ENCODE measurements at places on chromosomes 1 and 21.
A peak's percentile ranks its signal among the peaks of the same experiment; 100 is the strongest.

GRCh38 chr1:231508497-231508896, 20.0 kb upstream of the TSNAX start:
- H3K4me1 ChIP-seq: no peaks in the 10 kb centered on the region
- no peak overlapping the region for H3K4me3 ChIP-seq
- H3K36me3 ChIP-seq: no peaks in the 10 kb centered on the region

DNA sequence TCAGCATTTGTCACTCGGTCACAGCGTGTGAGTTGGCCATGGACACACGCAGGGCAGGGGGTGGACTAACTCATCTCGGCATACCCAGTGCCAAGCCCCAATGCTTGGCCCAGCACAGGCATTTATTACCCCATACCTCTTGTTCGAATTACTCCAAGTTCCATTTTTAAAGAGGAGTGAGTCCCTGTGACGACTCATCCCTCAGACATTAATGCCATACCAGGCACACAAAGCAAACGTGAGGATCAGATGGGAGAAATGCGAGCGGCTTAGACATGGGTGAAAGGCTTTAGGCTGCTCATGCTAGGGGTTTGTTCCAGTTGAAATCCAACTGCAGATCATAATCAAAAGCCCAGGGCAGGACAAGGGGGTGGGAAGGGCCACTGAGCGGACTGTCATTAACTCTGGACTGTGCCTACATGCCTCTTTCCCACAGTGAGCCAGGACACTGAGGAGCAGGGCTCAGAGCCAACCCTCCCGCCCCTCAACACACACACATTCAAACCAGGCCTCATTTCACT, 118.5 kb upstream of the NGF start:
- no peak overlapping the region for H3K4me3 ChIP-seq
- DNase-seq: no peak
- no peaks in the 10 kb centered on the region for H3K36me3 ChIP-seq
- peaks cover 3% of the 10 kb centered on the region for H3K27me3 ChIP-seq
- H3K27ac ChIP-seq: no peak overlapping the region

DNA sequence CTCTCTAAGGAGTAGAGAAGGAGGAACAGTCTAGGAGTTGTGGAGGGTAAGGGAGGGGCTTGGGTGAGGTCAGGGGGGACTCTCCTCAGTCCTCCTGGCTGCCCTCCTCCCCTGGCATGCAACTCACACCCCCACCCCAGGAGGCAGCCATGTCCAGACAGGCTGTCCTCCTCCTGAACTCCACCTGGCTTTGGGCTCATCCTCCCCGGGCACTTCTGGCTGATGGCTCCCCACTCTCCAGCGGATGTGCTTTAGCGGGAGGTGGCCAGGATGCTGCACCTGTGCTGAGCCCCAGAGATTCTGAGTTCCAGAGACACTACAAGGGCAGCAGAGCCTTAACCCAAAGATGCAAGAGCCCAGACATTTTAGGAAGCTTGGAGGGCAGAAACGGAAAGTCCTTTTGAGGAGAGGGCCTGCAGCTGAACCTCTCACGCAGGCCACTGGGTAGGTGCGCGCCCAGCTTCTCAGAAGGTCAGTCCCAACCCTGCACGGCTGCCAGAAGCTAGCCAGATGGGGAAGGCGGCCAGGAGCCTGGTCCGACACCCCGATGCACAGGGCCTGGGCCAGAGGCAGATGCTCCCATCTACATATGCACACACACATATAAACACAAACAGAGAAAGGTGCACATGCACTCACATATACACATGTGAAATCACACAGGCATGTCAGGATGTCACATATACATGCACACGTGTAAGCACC, 83.4 kb downstream of the PDE9A start:
- no peak for DNase-seq
- no peaks in the 10 kb centered on the region for H3K27me3 ChIP-seq
- H3K27ac ChIP-seq: no peak overlapping the region
- H3K36me3 ChIP-seq: peaks cover 47% of the 10 kb centered on the region
- H3K4me3 ChIP-seq: no peak overlapping the region

GRCh38 chr21:22795644-22796043, 1797.4 kb downstream of the NCAM2 start:
- no peak overlapping the region for H3K4me3 ChIP-seq
- DNase-seq: no peak

GRCh38 chr1:183607322-183607980, 17.2 kb upstream of the NCF2 start:
- H3K27me3 ChIP-seq: no peaks in the 10 kb centered on the region
- H3K27ac ChIP-seq: no peak overlapping the region
- H3K4me3 ChIP-seq: no peak overlapping the region
- no peaks in the 10 kb centered on the region for H3K36me3 ChIP-seq
- peaks cover 9% of the 10 kb centered on the region for H3K4me1 ChIP-seq

DNA sequence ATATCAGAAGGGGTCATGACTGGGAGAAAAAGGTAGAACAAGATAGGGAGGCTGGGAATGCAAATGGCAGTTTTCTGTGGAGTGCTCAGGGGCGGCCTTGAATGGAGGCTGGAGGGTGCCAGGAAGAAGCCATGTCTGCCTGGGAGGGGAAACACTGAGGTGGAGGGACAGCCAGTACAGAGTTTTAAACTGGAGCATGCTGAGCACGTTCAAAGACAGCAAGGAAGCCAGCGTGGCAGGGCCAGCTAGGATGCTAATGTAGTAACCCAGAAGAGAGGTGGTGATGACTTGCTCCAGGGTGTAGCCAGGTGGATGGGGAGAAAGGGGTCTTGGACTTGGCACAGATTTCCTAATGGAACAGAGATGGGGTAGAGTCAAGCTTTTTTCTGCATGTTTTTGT, 445.8 kb upstream of the VAMP3 start:
- H3K4me3 ChIP-seq: no peak overlapping the region
- DNase-seq: no peak
- H3K27me3 ChIP-seq: no peaks in the 10 kb centered on the region
- no peaks in the 10 kb centered on the region for H3K36me3 ChIP-seq
- H3K4me1 ChIP-seq: no peaks in the 10 kb centered on the region

GRCh38 chr1:190126728-190127127, 350.9 kb downstream of the BRINP3 start:
- H3K27me3 ChIP-seq: no peaks in the 10 kb centered on the region
- DNase-seq: no peak
- no peak overlapping the region for H3K27ac ChIP-seq
- H3K36me3 ChIP-seq: no peaks in the 10 kb centered on the region
- H3K4me1 ChIP-seq: no peaks in the 10 kb centered on the region

GRCh38 chr1:57063406-57064125, 97.8 kb upstream of the C8B start:
- DNase-seq: no peak
- H3K4me1 ChIP-seq: peaks cover 22% of the 10 kb centered on the region
- peaks cover 21% of the 10 kb centered on the region for H3K36me3 ChIP-seq
- no peak overlapping the region for H3K4me3 ChIP-seq
- H3K27ac ChIP-seq: no peak overlapping the region

- H3K4me3 ChIP-seq: no peak overlapping the region
- H3K27me3 ChIP-seq: no peaks in the 10 kb centered on the region
- no peaks in the 10 kb centered on the region for H3K36me3 ChIP-seq
Observed at GRCh38 chr21:15355066-15355465, 290.3 kb upstream of the NRIP1 start.

GRCh38 chr1:101250656-101251272, 13.9 kb downstream of the S1PR1 start:
- DNase-seq: no peak
- H3K4me1 ChIP-seq: peaks cover 13% of the 10 kb centered on the region
- H3K4me3 ChIP-seq: no peak overlapping the region
- no peaks in the 10 kb centered on the region for H3K36me3 ChIP-seq
- no peaks in the 10 kb centered on the region for H3K27me3 ChIP-seq

DNA sequence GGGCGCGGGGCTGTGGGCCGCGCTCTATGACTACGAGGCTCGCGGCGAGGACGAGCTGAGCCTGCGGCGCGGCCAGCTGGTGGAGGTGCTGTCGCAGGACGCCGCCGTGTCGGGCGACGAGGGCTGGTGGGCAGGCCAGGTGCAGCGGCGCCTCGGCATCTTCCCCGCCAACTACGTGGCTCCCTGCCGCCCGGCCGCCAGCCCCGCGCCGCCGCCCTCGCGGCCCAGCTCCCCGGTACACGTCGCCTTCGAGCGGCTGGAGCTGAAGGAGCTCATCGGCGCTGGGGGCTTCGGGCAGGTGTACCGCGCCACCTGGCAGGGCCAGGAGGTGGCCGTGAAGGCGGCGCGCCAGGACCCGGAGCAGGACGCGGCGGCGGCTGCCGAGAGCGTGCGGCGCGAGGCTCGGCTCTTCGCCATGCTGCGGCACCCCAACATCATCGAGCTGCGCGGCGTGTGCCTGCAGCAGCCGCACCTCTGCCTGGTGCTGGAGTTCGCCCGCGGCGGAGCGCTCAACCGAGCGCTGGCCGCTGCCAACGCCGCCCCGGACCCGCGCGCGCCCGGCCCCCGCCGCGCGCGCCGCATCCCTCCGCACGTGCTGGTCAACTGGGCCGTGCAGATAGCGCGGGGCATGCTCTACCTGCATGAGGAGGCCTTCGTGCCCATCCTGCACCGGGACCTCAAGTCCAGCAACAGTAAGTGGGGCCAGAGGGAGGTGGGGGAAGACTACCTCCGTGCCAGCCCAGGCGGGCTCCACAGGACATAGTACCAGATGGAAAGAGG, 808 bp downstream of the MAP3K21 start:
- no peak overlapping the region for H3K27ac ChIP-seq
- H3K4me3 ChIP-seq: peak overlapping the region; percentile 51
- H3K36me3 ChIP-seq: no peaks in the 10 kb centered on the region

DNA sequence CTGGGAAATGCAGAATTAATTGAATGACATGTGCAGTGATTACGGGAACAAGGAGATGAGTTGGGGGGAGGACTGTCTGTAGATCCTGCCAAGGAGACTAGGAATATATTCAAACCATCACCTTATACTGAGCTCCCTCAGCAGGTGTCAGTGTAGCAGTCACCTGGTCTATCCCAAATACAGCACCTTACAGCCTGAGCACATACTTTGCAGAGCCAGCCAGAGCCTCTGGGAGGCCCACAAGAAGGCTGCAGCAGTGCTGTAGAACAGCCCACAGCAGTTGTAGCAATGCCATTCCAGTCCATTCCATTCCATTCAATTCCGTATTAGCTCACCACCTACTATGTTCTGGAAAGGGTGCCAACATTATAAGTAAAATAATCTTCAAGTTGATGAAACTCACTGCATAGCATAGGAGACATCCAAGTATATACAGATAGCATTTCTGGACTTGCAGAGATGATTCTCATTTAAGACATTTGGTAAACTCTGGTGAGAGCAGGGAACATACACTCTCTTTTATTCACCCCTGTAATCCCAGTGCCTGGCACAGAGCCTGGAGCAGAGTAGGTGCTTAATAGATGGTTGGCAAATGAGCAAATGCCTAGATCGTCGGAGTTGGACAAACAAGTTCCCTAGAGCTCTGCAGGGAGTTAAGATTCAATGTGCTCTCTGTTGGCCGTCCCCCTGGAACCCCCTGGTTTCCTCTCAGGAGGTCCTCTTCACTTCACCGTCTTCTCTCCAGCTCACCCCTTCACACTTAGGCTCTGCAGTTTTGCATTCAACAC, 44.7 kb downstream of the KCNC4 start:
- peaks cover 6% of the 10 kb centered on the region for H3K27me3 ChIP-seq
- no peak for DNase-seq
- H3K36me3 ChIP-seq: no peaks in the 10 kb centered on the region
- H3K4me3 ChIP-seq: no peak overlapping the region

DNA sequence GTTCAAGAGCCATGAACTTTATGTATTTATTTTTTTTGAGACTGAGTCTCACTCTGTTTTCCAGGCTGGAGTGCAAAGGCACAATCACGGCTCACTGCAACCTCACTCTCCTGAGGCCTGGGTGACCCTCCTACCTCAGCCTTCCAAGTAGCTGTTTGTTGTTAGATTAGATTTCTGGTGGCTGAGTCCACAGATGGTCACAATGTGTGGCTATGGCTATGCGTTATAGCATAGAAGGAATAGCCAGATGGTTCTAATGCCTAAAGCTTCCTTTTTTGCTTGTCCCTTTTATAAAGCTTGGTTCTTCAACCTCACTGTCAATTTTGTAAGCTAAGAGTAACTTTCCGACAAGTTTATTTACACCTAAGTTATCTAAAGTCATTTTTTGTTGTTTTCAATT, 62.3 kb upstream of the FMN2 start:
- no peaks in the 10 kb centered on the region for H3K27me3 ChIP-seq
- no peaks in the 10 kb centered on the region for H3K36me3 ChIP-seq
- no peak overlapping the region for H3K27ac ChIP-seq
- DNase-seq: no peak

DNA sequence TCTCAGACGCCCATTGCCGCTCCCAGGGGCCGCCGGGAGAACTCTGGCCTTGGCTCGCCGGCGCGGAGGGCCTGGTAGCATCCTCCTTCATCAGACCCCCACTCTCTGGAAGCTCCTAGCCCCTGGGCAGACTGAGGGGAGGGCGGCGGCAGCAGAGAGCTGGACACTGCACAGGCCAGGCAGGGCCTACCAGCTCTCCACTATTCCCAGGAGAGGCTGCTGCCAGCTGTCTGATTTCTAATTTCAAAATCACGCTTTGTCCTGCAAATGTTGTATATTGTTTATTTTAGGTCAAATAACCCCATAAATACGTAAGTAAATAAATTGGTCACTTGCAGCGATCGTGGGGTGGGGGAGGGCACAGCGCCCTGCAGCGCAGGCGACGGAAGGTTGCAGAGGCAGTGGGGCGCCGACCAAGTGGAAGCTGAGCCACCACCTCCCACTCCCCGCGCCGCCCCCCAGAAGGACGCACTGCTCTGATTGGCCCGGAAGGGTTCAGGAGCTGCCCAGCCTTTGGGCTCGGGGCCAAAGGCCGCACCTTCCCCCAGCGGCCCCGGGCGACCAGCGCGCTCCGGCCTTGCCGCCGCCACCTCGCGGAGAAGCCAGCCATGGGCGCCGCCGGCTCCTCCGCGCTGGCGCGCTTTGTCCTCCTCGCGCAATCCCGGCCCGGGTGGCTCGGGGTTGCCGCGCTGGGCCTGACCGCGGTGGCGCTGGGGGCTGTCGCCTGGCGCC, at the start of gene MTARC1:
Gene MTARC1 (plus strand): TSS at position 577 of the 732 bp plus-strand sequence. CDS start 32 bp downstream, at position 609.
- H3K4me3 ChIP-seq: peak within 1 kb of the TSS; percentile 60
- peaks cover 18% of the 10 kb centered on the region for H3K36me3 ChIP-seq
- peak within 1 kb of the TSS; percentile 86 for H3K27ac ChIP-seq
- DNase-seq: peak; percentile 70

DNA sequence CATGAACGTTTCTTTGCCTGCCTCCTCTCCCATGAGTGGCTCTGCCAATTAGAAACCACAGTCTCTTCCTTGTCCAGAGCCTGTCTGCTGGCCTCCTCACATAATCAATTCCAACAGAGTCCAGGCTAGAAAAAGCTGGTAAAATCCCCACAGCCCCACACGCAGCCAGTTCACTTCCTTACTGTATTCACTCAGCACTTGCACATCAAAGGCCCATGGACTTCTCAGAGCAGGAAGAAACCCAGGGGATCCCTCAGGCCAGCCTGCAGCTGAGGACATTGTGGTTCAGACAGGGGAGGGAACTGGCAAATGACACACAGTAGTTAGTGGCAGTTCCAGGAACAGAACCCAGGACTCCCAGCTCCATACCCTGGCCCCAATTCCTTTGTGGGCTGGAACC, 171.6 kb upstream of the EDN2 start:
- H3K36me3 ChIP-seq: no peaks in the 10 kb centered on the region
- H3K27ac ChIP-seq: no peak overlapping the region
- H3K27me3 ChIP-seq: peaks cover 38% of the 10 kb centered on the region

- H3K4me3 ChIP-seq: no peak overlapping the region
- no peak for DNase-seq
- no peaks in the 10 kb centered on the region for H3K27me3 ChIP-seq
- H3K36me3 ChIP-seq: no peaks in the 10 kb centered on the region
- peaks cover under 1% of the 10 kb centered on the region for H3K4me1 ChIP-seq
Observed at GRCh38 chr1:41427122-41427913, 57.2 kb downstream of the EDN2 start.
